ENCODE measurements at places on chromosomes 1 and 21. TPM values are rescaled to one million over a fixed set of nuclear protein-coding genes. Genes with fewer than 3 reads are reported as not detected.

Gene SMYD2
- total RNA-seq, result 41.3 TPM

DNA sequence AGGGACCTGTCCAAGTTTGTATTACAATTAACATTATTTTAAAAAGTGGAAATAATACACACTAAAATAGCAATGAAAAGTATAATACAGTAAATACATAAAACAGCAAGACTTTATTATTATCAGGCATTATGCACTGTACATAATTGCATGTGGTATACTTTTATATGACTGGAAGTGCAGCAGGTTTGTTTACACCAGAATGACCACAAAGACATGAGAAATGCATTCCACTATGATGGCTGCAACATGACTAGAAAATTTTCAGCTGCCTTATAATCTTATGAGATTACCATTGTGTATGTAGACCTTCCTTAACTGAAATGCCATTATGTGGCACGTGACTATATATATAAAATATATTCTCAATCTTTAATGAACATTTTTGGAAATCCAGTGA, 1699.6 kb downstream of the KCNT2 start:
- DNase-seq, result no peak

- no peak for DNase-seq
Measured at GRCh38 chr1:59738152-59738551, 76.6 kb upstream of the HOOK1 start.

DNA sequence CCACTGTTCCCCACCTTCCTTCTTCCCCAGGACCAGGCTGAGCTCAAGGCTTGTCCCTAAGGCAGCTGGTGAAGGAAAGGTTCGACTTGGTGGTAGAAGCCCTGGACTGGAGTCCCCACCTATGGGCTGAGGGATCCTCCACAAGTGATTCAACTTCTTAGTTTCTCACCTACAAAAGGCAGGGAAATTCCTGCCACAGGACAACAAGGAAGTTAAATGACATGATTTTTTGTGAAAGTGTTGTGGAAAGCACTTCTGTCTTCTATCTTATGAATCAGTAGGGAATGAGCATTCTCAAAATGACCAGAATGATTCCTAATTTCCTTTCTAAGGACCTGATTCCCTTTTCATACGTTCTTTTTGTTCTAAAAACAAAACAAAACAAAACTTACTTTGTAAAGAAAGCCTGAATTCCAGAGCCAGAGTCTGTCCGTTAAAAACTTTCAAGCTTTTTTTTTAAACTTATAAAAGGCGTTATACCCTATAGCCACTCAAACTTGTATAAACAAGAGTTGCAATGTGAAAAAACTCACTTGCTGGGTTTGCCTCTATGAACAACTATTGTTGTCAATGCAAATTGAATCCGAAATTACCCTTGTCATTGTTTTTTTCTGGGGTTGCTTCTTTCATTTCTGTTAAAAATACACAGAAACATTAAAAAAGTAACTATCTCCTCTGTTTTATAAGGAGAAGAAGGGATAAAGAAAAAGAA, 12.2 kb downstream of the KCNJ15 start:
- DNase-seq, result no peak

Gene CHODL
- total RNA-seq, result 0.15 TPM

Gene RNASEL
- total RNA-seq, result 7.3 TPM

Gene ORC1
- 30.3 TPM for total RNA-seq

Measured in activated CD4-positive, alpha-beta T cell treated with anti-CD3 and anti-CD28 coated beads, Interleukin-2, amount 10 ng/mL, durations not matched to agents 7 days and 5 days (primary cell).